ENCODE measurements at places on chromosomes 4 and X.

DNA sequence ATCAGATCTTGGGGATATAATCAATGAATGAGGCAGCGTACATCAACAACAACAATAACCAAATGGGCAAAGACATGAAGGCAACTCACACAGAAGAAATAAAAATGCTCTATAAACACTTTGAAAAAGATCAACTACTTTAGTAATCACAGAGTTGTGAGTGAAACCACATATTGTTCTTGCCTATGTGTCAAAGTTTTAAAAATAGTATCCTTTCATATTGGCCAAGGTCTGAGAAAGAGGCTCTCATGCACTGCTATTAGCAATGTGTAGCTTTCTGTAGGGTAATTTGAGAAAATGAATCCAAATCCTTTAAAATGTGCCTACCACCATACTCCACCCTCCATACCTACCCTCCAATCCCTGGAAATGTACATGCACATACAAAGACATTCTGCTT, 25.0 kb downstream of the COQ2 start:
- DNase-seq: no peak

GRCh38 chrX:153687121-153688039, at the start of gene SLC6A8:
SLC6A8 (plus strand) TSS chrX:153687926; CDS start chrX:153688575, 649 bp downstream.
- DNase-seq: no peak

DNA sequence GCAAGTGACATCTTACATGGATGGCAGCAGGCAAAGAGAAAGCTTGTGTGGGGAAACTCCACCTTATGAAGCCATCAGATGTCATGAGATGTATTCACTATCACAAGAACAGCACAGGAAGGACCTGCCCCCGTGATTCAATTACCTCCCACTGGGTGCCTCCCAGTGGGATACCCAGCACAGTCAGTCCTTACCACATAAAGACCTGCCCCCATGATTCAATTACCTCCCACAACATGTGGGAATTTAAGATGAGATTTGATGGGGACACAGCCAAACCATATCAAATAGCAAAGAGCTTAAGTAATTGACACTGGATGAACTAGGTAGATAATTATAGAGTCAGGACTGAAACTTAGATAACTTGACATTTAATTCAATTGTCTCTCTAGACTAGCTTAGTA, 85.6 kb downstream of the SLIT2 start:
- no peak for DNase-seq

- no peak for DNase-seq
Observed at GRCh38 chr4:26860922-26861433, 337 bp downstream of the STIM2 start.

- DNase-seq: no peak
Observed at GRCh38 chr4:142407596-142407995, 438.5 kb downstream of the INPP4B start.

GRCh38 chr4:88908003-88908402, 149.0 kb downstream of the FAM13A start:
- DNase-seq: no peak

DNA sequence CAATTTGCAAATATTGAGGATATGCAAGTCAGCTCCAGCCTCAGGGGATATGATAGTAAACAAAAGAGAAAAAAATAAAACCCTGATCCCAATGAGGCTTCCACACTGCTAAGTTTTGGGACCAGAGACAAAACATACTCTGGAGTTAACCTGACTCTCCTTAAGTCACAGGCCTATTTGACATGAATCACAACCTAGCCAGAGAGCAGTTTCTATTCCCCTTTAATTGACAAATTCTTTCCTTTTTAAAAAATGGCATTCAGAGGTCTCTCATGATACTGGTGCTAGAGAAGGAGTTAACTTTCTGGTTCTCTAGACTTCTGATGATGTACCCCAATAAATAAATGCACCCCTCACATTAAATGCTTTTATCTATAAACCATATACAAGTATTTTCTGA, 8.8 kb downstream of the ACSL1 start:
- DNase-seq: no peak

DNA sequence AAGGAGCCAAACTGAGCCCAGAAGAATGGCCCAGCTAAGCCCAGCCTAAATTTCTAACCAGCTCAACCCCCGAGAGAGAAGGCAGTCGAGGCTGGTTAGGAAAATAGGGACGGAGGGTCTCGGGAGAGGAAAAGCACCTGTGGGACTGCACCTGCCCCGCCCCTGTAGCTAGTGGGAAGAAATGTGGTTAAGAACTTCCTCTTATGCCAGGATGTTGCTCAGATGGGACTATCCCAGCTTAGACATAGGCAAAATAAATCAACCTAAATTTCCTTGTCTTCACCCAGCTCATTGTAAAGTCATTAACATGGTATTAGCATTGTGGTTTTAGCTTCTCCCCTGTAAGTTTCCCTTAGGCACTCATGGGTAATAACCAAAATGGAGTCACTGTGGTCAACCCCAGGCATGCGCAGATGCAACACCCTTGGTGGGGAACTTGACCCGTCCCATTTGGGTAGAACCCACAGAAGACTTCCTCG, 86.8 kb downstream of the ZNF718 start:
- DNase-seq: no peak

GRCh38 chr4:149706942-149707341, 108.7 kb downstream of the IQCM start:
- no peak for DNase-seq

DNA sequence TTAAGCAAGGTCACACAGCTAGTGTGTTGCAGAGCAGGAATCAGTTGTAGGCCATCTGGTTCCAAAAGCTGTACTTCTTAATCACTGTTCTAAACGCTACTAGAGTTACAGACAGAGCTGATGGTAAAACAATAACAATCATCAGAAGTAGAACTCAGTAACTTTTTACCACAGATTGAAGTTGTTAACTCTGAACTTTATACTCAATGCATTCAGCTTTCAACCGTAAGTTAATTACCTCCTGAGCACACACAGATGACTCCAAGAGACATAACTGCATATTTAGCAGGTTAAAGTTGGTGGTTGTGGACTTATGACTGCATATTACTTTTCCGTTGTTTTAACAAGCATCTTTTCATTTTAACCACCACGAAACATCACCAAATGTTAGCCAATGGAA, 127.3 kb downstream of the PRSS12 start:
- no peak for DNase-seq
